ENCODE measurements at places on chromosomes 16 and 17.

- DNase-seq, result no peak
Observed at GRCh38 chr17:76146053-76146851, 5.2 kb upstream of the FOXJ1 start.

- peak; percentile 95 for DNase-seq
Observed at GRCh38 chr17:45092911-45093430, 31.9 kb downstream of the NMT1 start.

DNA sequence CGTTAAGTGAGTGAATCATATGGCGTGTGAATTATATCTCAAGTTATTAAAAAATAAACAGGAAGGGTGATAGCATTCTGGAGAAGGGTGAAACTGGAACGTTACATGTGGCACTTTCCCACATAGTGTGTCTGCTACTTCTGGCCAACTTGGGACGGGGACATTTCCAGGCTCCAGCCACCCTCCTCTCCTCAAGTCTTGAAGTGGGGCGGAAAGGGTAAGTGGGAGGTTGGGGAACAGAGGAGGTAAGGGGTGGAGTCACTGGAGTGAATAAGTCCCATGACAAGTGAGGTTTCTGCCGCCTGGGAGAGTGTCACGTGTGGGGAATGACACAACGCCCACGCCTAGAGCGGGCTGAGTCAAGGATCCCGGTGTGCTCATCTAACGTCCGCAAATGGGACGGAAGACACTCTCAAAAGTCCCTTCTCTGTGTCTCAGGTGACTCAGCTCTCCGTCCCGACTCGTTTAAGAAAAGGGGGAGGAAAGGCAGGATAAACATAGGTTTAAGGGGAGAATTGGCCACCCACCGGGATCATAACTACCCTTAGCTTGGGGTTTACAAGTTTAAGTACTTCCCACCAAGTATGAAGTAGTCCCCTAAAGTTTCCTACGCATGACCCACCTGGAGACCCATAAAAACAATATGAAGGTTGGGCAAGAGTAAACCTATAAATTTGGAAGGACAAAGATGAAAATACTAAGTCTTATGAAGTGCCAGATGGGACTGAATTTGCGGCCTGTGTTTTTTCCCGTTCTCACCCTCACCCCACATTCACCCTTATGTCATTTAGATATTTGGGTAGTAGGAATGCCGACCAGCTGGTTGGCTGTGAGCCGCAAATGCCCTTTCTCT lies 1.2 kb upstream of the SPAG9 start:
- peak; percentile 83 for DNase-seq

DNA sequence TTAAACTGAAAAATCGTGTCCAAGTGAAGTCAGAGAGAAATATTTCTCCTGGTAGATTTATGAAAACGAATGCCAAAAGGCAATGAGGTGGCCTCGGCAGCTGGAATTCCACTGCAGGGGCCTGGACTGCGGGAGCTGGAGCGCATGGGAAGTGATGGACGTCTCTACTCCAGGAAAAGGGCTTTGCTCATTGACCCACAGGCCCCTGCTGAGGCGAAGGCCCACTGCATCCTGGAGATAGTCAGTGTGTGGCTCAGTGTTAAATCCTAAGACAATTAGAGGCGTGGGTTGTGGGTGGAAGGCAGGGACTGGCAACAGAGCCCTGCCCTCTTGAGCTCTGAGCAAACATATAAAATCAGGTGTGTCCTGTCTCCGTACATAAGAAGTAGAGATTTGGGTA lies 191.4 kb downstream of the SLC39A11 start:
- DNase-seq, result no peak

GRCh38 chr16:82190386-82190785 lies 20.4 kb upstream of the MPHOSPH6 start:
- no peak for DNase-seq

DNA sequence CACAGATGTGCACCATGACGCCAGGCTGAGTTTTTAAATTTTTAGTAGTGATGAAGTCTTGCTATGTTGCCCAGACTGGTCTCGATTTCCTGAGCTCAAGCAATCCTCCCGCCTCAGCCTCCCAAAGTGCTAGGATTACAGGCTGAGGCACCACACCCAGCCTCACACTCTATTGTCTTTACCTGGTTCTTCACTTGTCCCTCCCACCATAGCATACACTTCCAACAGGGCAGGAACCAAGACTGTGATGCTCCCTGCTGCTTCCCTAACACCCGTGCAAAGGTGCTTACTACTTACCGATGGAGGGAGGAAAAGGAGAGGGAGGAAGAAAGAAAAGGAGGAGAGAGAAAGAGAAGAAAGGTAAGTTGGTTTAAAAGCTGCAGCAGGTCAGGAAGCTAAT lies 41.4 kb upstream of the MEIOC start:
- no peak for DNase-seq

DNA sequence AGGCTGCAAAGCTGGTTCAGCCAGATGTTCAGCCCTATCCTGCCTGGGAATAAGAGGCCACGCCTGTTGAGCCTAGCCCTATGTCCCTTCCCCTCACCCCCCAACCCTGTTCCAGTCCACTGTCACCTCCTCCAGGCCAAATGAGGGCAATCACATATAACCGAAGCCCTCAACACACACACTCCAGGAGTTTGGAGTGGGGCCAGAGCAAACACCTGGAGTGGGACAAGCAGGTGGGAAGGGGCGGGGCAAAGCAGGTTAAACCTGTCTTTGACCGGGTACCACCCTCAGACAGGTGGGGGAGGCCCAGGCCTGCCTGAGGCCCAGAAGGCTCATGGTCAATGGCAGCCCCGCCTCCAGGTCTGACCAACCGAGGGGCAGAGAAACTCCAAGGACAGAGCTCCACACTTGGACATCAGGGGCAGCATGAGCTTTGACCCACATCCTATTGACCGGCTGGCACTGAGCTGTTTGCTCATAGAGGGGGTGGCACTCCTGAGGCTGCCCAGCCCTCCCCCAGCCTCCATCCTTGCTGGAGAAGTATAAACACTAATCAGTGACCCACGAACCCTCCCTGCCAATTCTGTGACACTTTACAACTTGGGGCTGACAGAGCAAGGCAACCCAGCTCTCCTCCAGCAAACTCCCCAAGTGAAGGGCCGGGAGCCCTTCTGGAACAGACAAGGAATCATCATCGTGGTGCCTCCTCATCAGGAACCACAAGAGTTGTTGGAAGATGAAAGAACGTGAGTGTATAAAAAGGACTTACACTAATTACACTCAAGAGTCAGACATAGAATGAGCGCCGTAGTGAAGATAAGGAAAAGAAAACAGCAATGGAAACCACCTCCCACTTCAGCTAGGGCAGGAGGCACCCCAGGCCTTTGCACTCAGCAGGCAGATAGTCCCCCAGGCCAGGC lies 1.5 kb downstream of the ESRP2 start:
- no peak for DNase-seq

GRCh38 chr16:57795431-57795878 lies 6.8 kb downstream of the KIFC3 start:
- DNase-seq, result peak; percentile 45

- DNase-seq, result no peak
Observed at GRCh38 chr16:31455601-31456314, 3.5 kb upstream of the ARMC5 start.

GRCh38 chr16:90057738-90058173 lies 19.4 kb downstream of the PRDM7 start:
- DNase-seq, result no peak

- no peak for DNase-seq
Observed at GRCh38 chr17:32795339-32795979, 81.5 kb downstream of the MYO1D start.

DNA sequence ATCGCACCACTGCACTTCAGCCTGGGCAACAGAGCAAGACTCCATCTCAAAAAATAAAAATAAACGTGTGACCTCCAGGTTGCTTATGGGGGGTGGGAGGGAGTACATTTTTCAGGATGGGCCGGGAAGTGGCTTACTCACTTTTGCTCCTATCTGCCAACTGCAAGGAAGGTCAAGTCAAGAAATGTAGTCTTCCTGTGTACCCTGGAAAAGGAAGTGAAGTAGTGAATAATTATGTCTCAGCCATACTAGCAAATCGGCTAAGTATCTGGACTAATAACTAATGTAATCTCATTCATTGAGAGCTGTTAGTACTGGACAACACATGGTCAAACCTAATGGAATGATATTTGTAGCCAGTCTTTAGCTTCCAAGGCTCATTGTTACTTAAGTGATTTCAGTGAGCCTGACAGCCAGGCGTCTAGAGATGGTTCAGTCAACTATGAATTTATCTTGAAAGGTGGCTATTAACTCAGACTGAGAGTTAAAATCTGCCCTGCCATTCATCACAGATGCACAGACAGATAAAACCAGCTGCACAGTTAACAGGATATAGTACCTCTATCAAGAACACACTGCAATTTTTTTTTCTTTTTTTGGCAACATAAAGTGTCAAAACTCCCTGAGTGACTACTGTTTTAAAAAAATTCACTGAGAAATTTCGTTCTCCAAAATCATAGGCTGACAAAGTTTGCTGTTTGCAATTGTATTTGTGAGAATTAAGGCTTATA lies 3.7 kb upstream of the TACO1 start:
- DNase-seq, result no peak

DNA sequence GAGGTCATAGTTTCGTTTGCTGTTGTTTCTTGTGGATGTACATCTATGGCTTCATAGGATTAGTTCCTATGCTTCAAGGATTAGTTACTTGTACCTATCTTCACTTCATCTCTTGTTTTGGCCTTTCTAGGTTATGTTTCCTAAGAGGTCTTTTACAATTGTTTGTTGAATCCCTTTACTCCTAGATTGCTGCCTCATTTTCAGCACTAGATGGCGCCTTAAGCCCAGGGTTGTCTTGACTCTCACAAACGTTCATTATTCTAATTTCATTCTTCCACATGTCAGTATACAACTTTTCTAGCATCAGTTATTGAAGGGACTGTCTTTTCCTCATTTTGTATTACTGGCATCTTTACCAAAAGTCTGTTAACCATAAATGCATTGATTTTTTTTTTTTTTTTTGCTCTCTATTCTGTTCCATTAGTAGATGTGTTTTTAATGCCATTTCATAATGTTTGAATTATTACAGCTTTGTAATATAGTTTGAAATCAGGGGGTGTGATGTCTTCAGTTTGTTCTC lies 45.0 kb upstream of the NACA2 start:
- peak; percentile 11 for DNase-seq

GRCh38 chr16:70689035-70689969 lies 3.4 kb upstream of the MTSS2 start:
- no peak for DNase-seq

GRCh38 chr17:17231621-17232302 lies 5.2 kb downstream of the FLCN start:
- DNase-seq, result no peak

DNA sequence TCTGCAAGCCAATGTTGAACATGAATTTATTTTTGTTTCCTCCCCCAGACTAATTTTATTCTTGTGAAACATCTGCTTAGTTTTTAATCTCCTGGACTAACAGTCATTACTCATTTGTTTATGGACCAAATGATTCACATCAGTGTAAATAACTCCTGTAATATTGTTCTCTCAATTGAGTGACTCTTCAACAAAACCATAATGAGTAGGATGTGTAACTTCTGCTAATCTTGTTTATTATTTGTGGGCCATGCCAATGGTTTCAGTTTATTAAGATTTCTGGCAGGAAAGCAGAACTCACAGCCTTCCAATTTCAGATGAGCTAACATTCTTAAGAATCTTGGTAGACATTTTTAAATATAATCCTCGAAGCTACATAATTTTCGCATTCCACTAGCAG lies 1216.3 kb upstream of the GOT2 start:
- DNase-seq, result no peak

GRCh38 chr17:83131401-83132011 lies 52.1 kb downstream of the METRNL start:
- DNase-seq, result no peak

GRCh38 chr17:61594294-61594825 lies 3.3 kb upstream of the NACA2 start:
- no peak for DNase-seq

GRCh38 chr16:73096510-73096909 lies 48.6 kb upstream of the ZFHX3 start:
- DNase-seq, result no peak

DNA sequence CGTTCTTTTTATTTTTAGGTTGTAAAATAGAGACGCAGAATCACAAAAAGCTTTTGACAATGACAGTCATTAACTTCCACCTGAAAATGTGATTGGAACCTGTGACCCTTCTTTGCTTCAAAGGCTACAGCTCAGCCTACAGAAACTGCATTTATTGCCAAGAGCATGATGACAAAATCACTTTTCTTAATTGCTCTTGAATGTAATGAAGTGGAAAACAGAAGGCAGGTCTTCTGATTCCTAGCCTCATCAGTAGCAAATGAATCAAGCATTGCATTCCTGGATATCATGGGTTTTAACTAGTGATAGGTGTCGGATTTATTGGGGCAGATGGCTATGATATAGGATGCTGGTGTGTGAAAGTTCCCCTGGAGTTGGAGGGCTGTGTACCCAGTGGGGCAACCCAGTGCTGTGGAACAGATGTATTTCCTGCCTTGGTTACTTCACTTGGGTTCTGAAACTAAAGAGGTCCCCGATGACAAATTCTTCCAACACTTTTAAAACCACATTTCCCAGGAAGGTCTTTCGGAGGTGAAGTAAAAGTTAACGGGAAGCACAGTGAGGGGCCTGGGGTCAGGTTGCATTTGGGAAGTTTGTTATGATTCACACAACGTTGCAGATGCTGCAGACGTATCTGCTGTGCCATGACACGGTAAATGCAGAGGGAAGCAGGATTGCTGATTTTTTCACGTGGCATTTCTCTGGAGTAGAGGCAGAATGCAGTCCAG lies 127.5 kb downstream of the HS3ST3A1 start:
- no peak for DNase-seq

DNA sequence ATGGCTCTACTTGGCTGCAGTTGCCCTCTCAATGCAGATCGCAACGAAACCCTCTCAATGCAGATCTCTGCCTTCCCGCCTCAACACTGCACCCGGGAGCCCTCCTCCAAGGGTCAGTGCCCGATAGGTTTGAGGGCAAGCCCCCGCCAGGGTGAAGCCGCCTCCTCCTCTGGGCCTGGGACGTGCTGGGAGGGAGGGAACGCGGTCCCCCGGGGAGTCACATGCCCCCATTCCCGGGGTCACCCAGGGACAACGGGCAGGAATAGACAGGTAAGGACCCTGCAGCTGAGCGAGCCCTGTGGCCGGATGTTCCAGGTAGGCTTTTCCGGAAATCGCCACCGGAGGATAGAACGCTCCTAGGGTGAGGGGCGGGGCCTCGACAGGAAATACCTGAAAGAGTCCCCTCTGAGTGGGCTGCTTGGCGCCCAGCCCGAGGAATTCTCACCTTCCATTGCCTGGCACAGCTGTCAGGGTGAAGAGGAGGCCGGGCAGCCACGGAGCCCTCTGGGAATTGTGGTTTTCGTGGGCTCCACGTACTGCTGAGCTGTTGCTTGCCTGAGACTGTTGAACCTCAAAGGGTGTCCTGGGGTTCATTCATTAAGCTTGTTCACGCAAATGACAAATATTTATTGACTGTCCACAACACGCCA lies 12.8 kb downstream of the ZNF174 start:
- no peak for DNase-seq
